ENCODE measurements at places on chromosomes 1 and 21.

DNA sequence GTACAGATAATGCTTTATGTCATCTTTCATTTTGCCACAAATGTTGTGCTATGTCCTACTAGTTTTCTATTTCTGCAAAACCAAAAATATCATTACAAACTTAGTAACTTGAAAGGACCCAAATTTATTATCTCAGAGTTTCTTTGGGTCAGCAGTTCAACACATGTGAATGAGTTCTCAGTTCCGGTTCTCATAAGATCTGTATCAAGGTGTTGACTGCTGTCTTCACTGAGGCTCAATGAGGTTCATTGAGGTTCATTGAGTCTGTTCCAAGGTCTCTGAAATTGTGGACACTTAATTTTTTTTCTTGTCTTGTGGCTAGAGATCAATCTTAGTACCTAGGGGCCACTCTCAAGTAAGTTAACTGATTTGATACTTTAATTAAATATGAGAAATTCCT is 525.1 kb upstream of the BRINP3 start:
- DNase-seq = no peak

- DNase-seq = no peak
These were observed 10.3 kb downstream of the INSRR start for GRCh38 chr1:156848461-156849150.

GRCh38 chr21:41668686-41669532 is 97.9 kb downstream of the RIPK4 start:
- DNase-seq = no peak

DNA sequence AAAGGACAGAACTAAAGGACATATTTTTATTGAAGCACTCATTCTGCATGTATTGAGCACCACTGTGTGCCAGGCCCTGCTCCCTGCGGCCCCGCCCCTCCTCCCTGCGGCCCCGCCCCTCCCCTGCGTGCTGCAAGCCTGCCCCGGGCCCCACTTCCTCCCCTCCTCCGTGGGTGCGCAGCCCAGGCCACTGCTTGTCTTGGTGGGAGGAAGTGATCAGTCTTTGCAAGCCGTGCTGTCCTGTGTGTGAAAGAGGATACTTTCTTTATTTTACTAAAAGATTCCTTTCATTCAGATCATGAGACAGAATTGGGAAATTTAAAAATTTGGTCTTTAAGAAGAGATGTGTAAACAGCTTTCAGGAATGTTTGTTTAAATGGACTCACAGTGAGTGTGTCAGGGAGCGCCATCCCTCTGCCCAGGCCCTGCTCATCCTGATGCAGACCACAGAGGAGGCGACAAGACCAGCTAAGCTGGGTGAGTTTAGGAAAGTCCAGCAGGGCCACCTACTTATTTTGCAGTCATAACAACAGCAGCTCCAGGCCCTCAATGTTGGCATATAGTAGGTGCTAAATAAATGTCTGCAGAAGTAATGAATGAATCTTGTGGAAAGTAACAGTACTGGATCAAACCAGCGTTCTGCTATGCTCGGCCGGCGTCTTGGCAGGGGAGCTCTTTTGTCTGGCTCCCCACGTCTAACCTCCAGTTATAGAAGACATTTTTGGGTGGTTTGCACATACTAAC is 88.3 kb upstream of the SELENON start:
- no peak for DNase-seq

DNA sequence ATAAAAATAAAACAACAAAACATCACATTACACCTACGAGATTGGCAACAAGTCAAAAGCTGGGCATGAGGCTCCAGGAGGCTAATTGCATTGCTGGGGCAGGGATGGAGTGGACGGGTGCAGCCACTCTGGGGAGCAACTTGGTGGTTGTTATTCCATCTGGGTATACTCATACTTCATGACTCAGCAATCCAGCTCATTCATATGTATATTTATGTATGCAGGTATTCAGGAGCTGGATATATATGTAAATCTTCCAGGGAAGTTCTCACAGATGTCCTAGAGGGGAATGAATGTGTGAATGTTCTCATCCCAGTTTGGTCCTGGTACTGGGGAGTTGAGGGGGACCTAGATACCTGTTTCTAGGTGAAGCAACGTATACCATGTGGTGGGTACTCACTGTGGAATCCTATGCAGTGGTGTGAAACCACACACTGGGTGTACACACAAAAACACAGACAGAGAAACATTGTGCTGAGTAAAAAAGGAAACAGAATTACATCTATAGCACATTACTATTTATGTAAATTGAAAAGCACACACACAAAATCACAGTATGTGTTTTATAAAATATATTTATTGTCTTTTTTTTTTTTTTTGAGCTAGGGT is 79.7 kb upstream of the RAB4A start:
- DNase-seq = no peak

DNA sequence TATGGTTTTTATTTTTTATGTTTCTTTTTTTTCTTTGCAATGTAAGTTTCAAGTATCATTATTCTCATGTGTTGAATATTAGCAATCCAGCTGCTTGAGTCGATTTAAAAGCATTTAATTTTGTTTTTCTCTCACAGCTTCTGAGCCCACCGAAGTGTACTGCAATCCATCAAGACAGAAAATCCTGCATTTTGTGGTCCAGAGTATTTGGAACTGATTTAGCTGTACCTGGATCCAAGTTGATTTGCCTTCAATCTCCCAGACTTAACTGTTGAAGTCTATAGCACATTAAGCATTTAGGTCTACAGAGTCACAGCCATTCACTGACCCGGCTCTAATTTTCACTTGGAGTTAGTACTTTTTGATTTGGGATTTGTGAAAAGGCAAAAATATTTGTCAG is 622.9 kb upstream of the ADAMTS5 start:
- DNase-seq = no peak

DNA sequence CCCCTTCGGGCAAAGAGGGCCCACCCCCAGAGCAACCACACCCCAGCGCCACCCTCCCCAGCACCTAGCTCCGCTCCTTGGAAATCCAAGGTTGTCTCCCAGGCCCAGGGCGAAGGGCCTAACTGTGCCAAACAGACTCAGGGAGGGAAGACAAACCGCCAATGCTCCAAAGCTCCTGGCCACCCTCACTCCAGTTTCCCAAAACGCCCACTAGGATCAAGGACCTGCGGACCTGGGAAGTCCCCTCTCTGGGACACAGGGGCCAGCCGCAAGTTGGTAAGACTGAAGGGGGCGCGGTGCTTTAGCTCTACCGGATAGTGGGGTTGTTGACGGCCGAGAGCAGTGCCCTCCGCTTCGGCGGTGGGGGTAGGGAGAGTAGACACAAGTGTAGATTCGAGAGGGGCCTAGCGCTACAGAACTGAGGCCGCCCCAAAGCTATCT is 581 bp downstream of the IRF6 start:
- no peak for DNase-seq

GRCh38 chr1:66152034-66152433 is 359.3 kb downstream of the PDE4B start:
- no peak for DNase-seq

DNA sequence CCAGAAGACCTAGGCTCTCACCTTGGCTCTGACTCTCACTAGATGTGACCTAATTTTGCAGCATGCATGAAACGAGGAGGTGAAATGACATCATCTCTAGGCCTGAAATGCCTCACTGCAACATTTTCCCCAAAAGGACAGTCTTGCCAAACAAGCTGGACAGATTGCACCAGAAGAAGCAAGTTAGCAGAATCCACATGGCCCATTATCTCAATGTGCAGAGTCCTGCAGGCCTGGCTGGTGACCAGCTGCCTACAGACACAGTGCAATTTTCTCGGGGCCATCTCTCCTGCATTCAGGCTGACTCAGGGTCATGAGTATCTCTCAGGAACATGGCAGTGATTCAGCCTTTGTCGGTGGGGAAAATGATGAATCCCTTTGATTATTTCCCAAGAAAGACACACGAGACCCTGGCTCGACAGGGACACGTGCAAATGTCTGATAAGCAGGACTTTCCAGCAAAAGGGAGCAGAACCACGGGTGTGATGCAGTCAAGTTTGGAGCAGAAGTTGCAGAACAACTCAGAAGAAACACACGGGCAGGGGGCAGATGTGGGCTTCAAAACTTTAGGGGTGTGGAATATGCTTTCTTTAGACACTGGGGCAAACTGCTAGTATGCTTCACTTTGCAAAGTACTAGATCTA is 38.7 kb downstream of the TRIM67 start:
- DNase-seq = no peak

DNA sequence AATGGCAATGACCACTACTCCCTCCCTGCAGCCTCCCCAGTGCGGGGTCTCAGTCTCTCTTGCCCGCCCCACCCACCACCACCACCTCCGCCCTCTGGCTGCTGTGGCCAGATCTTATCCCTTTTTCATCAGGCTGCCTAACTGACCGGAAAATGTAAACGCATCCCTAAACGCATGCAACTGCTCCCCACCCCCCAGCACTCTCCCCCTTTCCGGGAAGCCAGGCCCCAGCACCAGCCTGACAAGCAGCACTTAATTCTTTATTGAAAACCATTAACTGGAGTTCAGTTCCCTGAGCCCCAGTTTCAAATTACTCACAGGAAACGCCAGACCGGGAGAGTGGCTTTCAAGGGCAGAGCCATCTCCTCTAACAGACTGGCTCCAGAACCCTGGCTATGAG is 147.7 kb downstream of the DMRTA2 start:
- no peak for DNase-seq

DNA sequence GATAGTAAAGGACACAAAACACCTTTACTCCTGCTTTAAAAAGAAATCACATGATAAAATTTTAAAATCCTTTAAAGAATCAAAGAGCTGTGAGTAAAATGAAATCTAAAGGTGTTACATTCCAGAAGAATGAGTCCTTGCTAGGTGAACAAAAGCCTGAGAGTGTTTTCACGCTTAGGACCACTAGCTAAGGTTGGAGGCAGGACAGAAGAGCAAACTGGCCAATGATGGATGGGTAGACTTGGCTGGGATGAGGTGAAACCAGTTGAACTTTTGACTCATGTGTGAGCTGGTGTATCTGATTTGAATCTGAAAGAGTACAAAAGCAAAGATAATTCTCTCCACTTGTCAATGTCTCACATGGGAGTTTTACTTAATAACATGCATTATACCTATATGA is 35.1 kb downstream of the CATSPERE start:
- DNase-seq = no peak

- DNase-seq = no peak
These were observed 356.0 kb downstream of the S1PR1 start for GRCh38 chr1:101592845-101593244.

DNA sequence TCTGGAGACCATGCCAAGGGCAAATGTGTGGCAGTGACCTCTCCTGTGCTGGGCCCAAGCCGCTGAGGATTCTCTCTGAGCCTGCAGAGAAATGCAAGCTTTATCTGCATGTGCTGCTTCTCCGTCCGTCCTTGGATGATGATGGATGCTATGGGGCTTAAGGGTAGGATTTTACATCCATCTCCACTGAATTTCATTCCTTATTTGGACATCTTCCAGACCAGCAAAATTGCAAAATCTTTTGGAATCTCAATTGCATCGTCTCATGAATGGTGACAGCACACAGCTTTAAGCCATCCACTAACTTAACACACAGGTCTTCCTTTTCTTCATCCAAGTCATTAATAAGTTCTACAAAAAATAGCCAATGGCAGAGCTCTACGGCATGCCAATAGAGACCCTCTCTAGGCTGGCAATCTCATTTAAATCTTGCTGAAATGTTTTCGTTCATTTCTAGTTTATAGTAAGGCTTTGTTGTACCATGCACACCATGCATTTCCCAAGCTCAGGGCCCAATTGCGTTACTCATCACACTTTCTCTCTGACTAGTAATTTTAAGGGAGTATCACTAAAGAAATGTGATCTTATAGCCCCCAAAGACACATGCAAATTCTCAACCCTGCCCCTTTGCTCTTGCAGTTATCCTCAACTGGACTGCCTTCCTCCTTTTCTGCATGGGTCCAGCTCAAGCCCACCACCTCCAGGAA is 11.1 kb downstream of the BATF3 start:
- no peak for DNase-seq

GRCh38 chr1:233015965-233016364 is 65.6 kb downstream of the NTPCR start:
- DNase-seq = no peak

- DNase-seq = no peak
These were observed 62.3 kb downstream of the PRKAA2 start for GRCh38 chr1:56707379-56707778.

DNA sequence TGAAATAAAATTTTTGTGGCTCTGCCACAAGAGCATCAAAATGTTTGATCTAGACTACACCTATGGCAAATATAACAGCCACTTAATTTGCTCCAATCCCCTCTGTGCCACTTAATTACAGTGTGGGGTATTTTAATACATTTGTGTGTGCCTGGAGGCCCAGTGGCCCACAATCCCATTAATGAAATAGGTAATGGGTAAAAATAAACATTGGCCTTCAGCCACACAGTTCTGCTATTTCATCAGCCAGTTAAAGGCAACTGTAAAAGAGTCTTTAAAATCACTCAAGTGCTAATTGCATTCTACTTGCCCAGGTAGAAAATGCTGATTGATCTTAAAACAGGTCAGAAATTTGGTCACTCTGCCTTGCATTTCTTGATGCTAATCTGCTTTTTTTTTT is 151.6 kb upstream of the UBE2U start:
- no peak for DNase-seq

GRCh38 chr21:44969066-44969670 is 29.3 kb downstream of the SLX9 start:
- no peak for DNase-seq

DNA sequence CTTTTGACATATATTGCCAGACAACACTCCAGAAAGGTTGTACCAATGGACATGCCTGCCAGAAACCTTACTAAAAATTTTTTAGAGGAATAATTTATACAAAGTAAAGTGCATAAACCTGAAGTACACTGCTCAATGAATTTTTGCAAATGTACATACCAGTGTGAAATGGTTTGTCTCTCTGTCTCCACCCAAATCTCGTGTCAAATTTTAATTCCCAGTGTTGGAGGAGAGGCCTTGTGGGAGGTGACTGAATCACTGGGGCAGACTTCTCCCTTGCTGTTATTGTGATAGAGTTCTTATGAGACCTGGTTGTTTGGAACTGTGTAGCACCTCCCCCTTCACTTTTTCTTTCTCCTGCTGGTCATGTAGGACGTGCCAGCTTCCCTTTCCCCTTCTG is 168.8 kb downstream of the RWDD3 start:
- no peak for DNase-seq

GRCh38 chr1:205313563-205314308 is 7.8 kb downstream of the NUAK2 start:
- DNase-seq = peak; percentile 55

- no peak for DNase-seq
These were observed 6.4 kb downstream of the TGFB2 start for GRCh38 chr1:218351391-218352074.

DNA sequence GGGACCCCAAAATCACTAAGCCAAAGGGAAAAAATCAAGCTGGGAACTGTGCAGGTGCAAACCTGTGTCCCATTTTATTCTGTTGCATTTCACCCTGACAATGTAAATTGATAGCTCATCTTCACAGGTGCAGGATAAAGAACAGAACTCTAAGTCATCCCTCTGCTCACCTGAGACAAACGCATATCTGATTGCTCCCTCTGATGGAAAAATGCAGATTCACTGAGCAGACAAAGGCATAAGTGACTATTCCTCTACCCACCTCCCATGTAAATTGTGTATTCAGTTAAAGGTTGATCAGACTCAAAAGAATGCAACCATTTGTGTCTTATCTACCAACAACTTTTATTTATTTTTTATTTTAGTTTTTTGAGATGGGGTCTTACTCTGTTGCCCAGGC is 644.2 kb downstream of the PTPRU start:
- DNase-seq = no peak

All from nucleus accumbens (tissue), 56 donors.